ENCODE measurements at places on chromosomes 12 and 14. TPM values are rescaled to one million over a fixed set of nuclear protein-coding genes. Genes with fewer than 3 reads are reported as not detected.
A peak's percentile ranks its signal among the peaks of the same experiment; 100 is the strongest.

- H3K27ac ChIP-seq: peak overlapping the region; percentile 82
- no peak for DNase-seq
- no peaks in the 10 kb centered on the region for H3K36me3 ChIP-seq
- H3K4me3 ChIP-seq: no peak overlapping the region
Observed at GRCh38 chr14:59313658-59314608, 125.5 kb downstream of the DAAM1 start.

DNA sequence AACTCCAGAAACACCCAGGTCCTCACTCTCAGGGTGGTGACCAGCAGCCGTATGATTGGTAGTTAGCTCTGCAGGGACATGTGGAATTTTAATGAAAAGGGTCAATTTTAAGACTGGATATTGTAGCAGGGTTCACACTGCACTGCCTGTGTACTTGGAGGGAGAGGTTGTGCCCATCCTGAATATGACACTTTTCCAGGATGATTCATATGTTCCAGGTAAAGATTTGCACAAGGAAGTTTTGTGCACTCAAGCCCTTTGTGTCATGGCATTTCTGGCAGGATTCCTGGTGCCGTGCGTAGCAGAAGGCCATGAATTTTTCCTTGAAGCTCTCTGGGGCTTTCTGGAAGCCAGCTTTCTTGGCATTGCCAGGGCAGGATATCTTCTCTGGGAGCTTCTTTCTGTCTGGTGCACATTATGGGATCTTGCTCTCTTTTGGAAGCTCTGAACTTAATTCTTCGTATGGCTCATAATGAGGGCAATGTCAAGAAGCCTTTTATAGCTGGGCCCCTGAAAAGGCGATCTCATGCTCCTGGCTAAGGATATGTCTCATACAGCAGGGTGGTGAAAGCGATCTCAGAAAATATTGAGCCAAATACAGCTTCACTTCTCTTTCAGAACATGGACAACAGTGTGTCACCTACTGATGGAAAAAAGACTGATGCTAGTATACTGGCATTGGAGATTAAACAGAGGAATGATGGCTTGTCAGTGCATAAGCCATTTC lies 1133.9 kb downstream of the AACS start:
- no peak overlapping the region for H3K4me3 ChIP-seq
- no peaks in the 10 kb centered on the region for H3K4me1 ChIP-seq
- H3K36me3 ChIP-seq: no peaks in the 10 kb centered on the region
- no peak overlapping the region for H3K27ac ChIP-seq

DNA sequence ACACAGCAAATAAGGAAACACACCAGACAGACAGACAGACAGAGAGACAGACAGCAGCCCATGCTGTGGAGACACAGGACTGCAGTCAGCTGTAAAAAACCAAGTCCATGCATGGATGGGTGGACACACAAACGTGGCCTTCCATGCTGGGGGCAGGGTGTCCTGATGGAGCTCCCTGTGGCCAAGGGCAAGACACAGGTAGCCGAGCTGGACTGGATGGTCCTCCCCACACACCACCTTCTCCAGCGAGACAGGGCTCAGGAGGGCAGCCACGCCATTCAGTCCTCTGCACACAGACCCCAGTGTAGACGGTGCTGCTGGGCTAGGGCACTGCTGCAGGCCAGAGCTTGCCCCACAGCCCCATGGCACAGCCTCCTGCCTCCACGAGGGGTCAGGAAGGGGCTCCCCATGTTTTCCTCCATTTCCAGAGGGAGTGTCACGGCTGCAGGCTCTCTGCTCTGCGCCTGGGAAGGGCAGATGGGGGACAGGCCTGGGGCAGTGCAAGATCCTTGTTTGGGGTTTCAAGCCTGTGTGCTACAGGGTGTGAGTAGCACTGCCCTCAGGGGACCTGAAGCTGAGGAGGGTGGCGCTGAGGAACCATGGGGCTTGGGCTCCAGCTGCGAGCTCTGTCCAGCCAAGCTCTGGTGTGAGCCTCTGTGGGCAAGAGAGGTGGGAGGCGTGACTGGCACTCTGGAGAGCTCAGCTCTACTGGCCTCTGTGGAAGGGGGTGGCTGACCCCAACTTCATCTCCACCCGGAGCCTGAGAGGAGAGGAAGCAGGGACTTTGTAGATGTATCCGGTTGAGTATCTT lies 67.9 kb downstream of the GALNT9 start:
- no peak for DNase-seq
- no peaks in the 10 kb centered on the region for H3K27me3 ChIP-seq
- H3K4me3 ChIP-seq: no peak overlapping the region
- no peak overlapping the region for H3K27ac ChIP-seq

GRCh38 chr12:72966684-72967083 lies 694.5 kb downstream of the TRHDE start:
- no peak overlapping the region for H3K4me3 ChIP-seq
- DNase-seq: no peak
- no peaks in the 10 kb centered on the region for H3K4me1 ChIP-seq
- no peaks in the 10 kb centered on the region for H3K36me3 ChIP-seq
- no peaks in the 10 kb centered on the region for H3K27me3 ChIP-seq
- H3K27ac ChIP-seq: no peak overlapping the region

DAO gene
- 51.9 TPM for total RNA-seq

DNA sequence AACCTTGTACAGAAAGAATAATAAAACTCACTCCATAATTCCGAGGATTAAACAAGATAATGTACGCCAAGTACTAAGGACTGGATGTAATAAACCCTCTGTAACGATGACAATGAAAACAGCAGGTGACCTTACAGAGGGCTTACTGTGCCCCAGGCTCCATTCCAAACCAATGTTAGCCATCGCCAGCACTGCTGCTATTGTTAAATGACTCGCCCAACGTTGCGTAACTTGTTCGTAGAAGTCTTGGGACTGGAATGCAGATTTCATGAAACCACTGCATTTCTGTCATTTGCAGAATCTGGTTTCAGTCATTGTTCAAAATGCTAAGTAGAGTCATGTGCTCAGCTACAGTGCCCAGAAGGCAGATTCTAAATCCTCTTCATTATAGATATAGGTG lies 728 bp upstream of the STON2 start:
- no peaks in the 10 kb centered on the region for H3K4me1 ChIP-seq
- DNase-seq: no peak
- H3K36me3 ChIP-seq: no peaks in the 10 kb centered on the region
- H3K27ac ChIP-seq: no peak overlapping the region

C12orf50 gene
- total RNA-seq: not detected

AQP6 gene
- total RNA-seq: not detected

GLI1 gene
- total RNA-seq: 0.74 TPM

DNA sequence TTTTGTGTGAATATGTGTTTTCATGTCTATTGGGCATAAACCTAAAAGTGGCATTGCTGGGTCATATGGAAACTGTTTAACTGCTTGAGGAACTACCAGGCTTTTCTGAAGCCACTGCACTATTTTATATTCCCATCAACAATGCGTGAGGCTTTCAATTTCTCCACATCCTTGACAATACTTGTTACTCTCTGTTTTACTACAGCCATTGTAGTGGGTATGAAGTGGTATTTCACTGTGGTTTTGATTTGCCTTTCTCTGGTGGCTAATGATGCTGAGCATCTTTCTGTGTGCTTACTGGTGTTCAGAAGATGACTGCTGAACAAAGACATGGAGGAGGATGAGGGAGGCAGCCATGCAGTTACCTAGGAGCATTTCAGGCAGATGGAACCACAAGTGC lies 13.2 kb upstream of the TDG start:
- H3K27me3 ChIP-seq: no peaks in the 10 kb centered on the region
- DNase-seq: no peak
- no peak overlapping the region for H3K4me3 ChIP-seq
- H3K27ac ChIP-seq: no peak overlapping the region
- H3K4me1 ChIP-seq: no peaks in the 10 kb centered on the region

MYO1H gene
- total RNA-seq: not detected

GRCh38 chr12:91381309-91381804 lies 198.7 kb upstream of the DCN start:
- no peaks in the 10 kb centered on the region for H3K4me1 ChIP-seq
- H3K36me3 ChIP-seq: no peaks in the 10 kb centered on the region
- no peak overlapping the region for H3K27ac ChIP-seq
- H3K27me3 ChIP-seq: no peaks in the 10 kb centered on the region

DNA sequence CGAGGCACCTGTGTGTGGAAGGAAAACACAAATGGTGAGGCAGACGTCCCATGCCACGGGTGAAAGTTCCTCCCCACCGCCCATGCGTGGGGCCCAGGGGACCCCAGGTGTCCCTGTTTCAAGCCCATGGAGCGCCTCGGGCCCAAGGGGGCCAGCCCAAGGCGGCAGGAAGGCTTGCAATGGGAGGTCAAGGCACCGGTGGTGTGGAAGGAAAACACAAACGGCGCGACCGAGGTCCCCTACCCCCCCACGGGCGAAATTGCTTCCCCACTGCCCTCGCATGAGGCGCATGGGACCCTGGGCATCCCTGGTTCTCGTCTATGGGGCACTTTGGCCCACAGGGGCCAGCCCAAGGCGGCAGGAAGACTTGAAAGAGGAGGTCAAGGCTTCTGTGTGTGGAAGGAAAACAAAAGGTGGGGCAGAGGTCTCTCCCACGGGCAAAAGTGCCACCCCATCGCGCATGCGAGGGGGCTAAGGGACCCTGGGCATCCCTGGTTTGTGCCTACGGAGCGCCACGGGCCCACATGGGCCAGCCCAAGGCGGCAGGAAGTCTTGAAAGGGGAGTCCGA lies 379.4 kb downstream of the ALG10 start:
- DNase-seq: peak; percentile 29
- H3K36me3 ChIP-seq: no peaks in the 10 kb centered on the region
- no peak overlapping the region for H3K27ac ChIP-seq
- no peak overlapping the region for H3K4me3 ChIP-seq

DNA sequence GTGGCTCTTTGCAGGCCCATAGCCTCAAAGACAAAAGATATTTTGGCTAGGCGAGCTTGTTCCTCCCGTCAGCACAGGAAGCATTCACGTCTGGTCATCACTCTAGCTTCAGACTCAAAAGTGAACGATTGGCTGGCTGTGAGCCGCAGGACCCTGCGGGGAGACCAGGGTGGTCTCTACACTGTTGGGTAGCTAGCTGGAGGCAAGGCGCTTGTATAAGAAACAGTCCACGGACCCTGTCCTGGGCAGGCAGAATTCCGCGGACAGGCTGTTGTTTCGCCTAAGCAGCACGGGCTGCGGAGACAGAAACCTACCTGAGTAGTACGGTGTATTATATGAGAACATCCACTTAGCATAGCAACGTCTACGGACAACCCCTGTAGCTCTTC lies 29.6 kb downstream of the WBP11 start:
- H3K36me3 ChIP-seq: no peaks in the 10 kb centered on the region
- H3K27ac ChIP-seq: peak overlapping the region; percentile 17
- H3K4me3 ChIP-seq: peak overlapping the region; percentile 63

DNA sequence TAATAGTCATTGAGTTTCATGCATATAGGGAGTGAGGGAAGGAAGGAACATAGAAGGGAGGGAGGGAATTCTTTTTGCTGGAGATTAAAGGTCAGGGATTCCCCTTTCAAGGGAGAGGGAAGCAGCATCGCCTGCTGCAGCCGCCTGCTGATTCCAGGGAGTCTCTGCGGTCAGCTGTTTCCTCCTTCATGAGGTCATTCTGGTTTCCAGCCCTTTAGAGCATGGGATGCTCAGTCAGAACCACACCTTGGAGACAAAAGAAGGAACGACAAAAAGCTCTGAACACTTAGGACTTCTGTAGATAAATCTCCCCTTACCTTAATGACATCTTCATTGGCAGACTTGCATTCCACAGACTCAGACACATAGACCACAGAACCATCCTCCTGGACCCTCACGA lies 923.0 kb upstream of the TMEM132C start:
- no peak overlapping the region for H3K27ac ChIP-seq
- no peak overlapping the region for H3K4me3 ChIP-seq
- H3K4me1 ChIP-seq: no peaks in the 10 kb centered on the region
- H3K36me3 ChIP-seq: no peaks in the 10 kb centered on the region
- H3K27me3 ChIP-seq: no peaks in the 10 kb centered on the region

- peaks cover 67% of the 10 kb centered on the region for H3K36me3 ChIP-seq
- H3K4me1 ChIP-seq: no peaks in the 10 kb centered on the region
- no peak overlapping the region for H3K27ac ChIP-seq
- H3K4me3 ChIP-seq: no peak overlapping the region
- no peak for DNase-seq
Observed at GRCh38 chr12:915090-915489, 34.4 kb downstream of the RAD52 start.

DNA sequence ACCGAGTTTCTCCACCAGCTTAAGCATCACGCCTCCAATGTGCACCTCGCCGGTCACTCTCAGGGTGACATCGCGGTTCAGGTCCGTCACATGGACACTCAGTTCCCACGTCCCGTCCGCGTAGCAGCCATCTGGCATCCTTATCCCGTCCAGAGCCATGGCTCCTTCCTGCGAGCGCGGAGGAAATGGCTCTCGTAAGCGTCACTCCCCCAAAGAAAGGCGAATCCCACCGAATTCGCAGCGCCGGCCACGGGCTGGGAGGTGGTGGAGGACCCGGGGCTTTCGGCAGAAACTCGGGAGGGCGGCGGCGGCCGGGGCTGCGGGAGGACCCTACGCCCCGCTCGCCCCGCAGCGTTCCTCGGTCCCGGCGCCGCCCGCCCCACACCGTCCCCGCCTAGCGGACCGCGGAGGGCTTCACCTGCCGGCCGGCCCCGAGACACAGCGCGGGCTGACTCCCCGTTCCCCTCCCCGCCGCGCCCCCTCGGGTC lies 396 bp downstream of the FERMT2 start:
- no peaks in the 10 kb centered on the region for H3K4me1 ChIP-seq
- H3K27me3 ChIP-seq: no peaks in the 10 kb centered on the region
- H3K27ac ChIP-seq: peak overlapping the region; percentile 98
- DNase-seq: peak; percentile 68
- H3K36me3 ChIP-seq: no peaks in the 10 kb centered on the region
- H3K4me3 ChIP-seq: peak overlapping the region; percentile 88

GPRC5A gene
- 0.39 TPM for total RNA-seq

DNA sequence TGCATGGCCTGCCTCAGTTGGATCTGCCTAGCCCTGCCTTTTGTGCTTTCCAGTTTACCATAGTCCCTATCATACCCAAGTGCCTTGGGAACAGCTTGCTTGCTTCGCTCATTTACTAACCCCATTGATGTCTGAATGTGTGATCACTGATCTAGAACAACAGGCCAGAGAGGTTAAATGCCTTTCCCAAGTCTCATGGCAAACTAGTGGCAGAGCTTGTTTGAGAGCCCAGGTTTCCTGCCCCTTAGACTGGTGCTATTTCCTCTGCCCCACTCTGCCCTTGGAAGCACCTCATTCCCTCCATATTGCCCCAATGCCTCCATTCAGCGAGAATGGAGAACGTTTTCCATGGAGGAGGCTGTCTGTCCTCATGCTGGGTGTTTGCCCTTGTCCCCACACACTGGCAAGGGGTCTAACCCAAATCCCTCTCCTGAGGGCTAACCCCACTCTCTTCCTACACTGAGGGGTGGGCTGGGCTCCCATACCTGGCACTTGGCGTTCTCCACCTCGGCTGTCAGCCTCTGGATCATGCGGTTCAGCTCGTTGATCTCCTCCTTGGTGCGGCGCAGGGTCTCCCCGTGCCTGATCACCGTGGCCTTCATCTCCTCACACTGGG lies 19.8 kb downstream of the KRT7 start:
- no peaks in the 10 kb centered on the region for H3K36me3 ChIP-seq
- H3K4me1 ChIP-seq: no peaks in the 10 kb centered on the region
- no peak for DNase-seq
- H3K4me3 ChIP-seq: no peak overlapping the region

HPD gene
- 1,071 TPM for total RNA-seq
